ENCODE measurements at places on chromosomes 5 and 9. TPM values are rescaled to one million over a fixed set of nuclear protein-coding genes. Genes with fewer than 3 reads are reported as not detected.

The ATOSB gene
- total RNA-seq: 13.3 TPM

DNA sequence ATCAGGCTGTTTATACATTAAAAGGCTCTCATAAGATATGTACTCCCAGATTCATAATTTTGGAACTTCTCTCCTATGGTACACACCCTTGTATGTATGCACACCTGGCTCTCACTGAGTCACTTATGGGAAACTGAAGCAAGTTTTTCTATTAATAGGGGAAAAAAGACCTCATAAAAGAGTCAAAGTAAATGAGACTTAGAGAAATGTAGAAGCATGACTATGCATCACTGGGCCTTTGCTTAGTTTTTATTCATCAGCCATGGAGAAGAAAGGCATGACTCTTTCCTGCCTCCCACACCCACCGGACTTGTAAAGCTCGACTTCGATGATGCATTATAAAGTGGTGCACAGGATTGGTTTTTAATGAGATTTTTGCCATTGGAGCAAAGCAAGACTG lies 28.2 kb downstream of the MTAP start:
- peaks cover 23% of the 10 kb centered on the region for H3K36me3 ChIP-seq
- no peaks in the 10 kb centered on the region for H3K27me3 ChIP-seq
- no peak overlapping the region for H3K4me3 ChIP-seq
- no peak overlapping the region for H3K27ac ChIP-seq
- DNase-seq: peak; percentile 44

GRCh38 chr9:71895117-71895516 lies 15.9 kb downstream of the ABHD17B start:
- DNase-seq: peak; percentile 50
- no peaks in the 10 kb centered on the region for H3K27me3 ChIP-seq
- H3K36me3 ChIP-seq: no peaks in the 10 kb centered on the region
- no peak overlapping the region for H3K4me3 ChIP-seq

The ZNF483 gene
- total RNA-seq: 1.4 TPM

GRCh38 chr5:44260793-44261192 lies 128.4 kb downstream of the FGF10 start:
- H3K36me3 ChIP-seq: no peaks in the 10 kb centered on the region
- no peaks in the 10 kb centered on the region for H3K4me1 ChIP-seq
- no peaks in the 10 kb centered on the region for H3K27me3 ChIP-seq
- no peak for DNase-seq

The GAPT gene
- not detected for total RNA-seq

The GRM6 gene
- total RNA-seq: not detected

The ZNF366 gene
- total RNA-seq: not detected

- H3K27me3 ChIP-seq: no peaks in the 10 kb centered on the region
- no peak for DNase-seq
- peaks cover 11% of the 10 kb centered on the region for H3K4me1 ChIP-seq
- H3K36me3 ChIP-seq: peaks cover 25% of the 10 kb centered on the region
- no peak overlapping the region for H3K4me3 ChIP-seq
Observed at GRCh38 chr9:36156116-36156515, 13.1 kb upstream of the CCIN start.

The SPDL1 gene
- total RNA-seq: 48.6 TPM

GRCh38 chr9:80086822-80087345 lies 515.1 kb downstream of the TLE4 start:
- no peak overlapping the region for H3K27ac ChIP-seq
- no peak for DNase-seq
- no peak overlapping the region for H3K4me3 ChIP-seq

The CCL27 gene
- 0.18 TPM for total RNA-seq

DNA sequence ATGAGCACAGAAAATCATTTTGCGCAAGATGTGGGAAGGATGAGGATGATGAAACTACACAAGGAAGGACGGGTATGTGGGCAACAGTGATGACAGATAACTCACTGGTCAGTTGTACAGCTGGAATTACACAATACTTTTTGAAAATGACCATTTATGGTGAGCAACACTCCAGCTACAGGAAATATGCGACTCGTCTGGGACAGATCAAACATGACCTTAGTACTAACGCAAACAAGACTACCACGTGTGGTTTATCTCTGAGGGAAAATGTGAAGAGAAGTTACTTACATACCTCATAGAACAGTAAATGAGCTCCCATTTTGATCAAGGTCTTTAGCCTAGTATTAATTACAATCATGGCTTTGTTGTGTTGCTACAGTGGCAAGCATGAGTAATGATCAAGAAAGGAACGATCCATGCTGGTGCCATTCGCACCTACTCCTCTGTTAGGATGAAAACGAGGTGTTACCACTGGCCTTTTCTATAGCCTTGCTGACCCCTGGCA lies 456.9 kb downstream of the BNC2 start:
- no peaks in the 10 kb centered on the region for H3K36me3 ChIP-seq
- H3K27ac ChIP-seq: peak overlapping the region; percentile 91
- H3K4me1 ChIP-seq: peaks cover 16% of the 10 kb centered on the region
- no peak overlapping the region for H3K4me3 ChIP-seq
- peak; percentile 98 for DNase-seq

The NEUROG1 gene
- not detected for total RNA-seq

GRCh38 chr9:100473276-100474081 lies 530 bp downstream of the TMEFF1 start:
- H3K36me3 ChIP-seq: no peaks in the 10 kb centered on the region
- peak; percentile 29 for DNase-seq
- peak overlapping the region; percentile 11 for H3K27ac ChIP-seq
- no peaks in the 10 kb centered on the region for H3K4me1 ChIP-seq

DNA sequence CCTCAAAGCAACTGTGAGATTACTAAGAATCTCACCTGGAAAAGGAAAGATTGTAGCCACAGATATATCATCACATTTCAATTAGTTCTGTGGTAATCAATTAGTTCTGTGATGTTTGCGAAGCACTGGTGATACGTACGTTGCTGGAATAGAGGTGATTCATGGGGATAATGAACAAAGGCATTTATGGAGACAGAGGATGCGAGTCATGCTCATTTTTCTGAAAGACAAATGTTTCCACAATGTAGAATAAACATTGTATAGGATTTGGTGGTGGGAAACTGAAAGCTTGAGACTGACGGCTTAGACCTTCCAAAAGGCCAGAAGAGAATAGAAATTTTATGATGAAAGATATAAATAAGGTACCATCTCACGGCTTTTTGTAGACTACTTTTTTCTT lies 507.3 kb upstream of the TYRP1 start:
- no peak overlapping the region for H3K4me3 ChIP-seq
- H3K27ac ChIP-seq: no peak overlapping the region
- no peaks in the 10 kb centered on the region for H3K4me1 ChIP-seq

The FAXDC2 gene
- 4.2 TPM for total RNA-seq

The SAXO1 gene
- under 0.01 TPM for total RNA-seq

The UNC13B gene
- total RNA-seq: 14.3 TPM

DNA sequence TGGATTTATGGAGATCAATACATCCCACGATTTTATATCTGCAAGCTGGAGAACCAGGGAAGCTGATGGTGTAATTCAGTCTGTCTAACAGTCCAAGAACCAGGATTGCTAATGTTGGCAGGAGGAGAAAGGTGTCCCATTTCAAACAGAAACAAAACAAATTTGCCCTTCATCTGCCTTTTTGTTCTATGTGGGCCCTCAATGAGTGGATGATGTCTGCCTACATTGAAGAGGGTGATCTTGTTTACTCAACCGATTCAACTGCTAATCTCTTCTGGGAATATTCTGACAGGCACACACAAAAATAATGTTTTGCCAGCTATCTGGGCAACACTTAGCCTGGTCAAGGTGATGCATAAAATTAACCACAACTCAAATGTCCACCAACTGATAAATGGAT lies 65.1 kb upstream of the IL33 start:
- no peaks in the 10 kb centered on the region for H3K36me3 ChIP-seq
- H3K4me3 ChIP-seq: no peak overlapping the region
- no peaks in the 10 kb centered on the region for H3K4me1 ChIP-seq
- H3K27me3 ChIP-seq: no peaks in the 10 kb centered on the region

GRCh38 chr9:125476645-125477044 lies 215.0 kb downstream of the GAPVD1 start:
- H3K27ac ChIP-seq: no peak overlapping the region
- no peaks in the 10 kb centered on the region for H3K27me3 ChIP-seq
- peaks cover 17% of the 10 kb centered on the region for H3K4me1 ChIP-seq
- no peak for DNase-seq

DNA sequence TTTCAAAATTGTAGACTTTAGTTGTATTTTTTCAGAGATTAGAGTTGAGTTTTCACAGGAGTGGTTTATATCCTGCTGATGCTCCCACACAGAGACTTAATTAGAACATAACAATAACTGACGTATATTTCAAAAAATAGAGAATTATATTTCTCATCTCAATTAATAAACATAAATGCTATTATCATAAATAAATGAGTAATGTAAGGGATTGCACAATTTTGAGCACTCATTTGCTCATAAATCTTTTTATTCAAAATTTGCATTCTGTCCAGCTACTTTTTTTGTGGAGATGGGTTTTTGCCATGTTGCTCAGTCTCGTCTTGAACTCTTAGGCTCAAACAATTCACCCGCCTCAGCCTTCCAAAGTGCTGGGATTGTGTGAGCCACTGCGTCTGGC lies 515.7 kb upstream of the RORB start:
- DNase-seq: no peak
- H3K4me1 ChIP-seq: no peaks in the 10 kb centered on the region
- H3K4me3 ChIP-seq: no peak overlapping the region
- no peaks in the 10 kb centered on the region for H3K27me3 ChIP-seq

The DMRT2 gene
- not detected for total RNA-seq

DNA sequence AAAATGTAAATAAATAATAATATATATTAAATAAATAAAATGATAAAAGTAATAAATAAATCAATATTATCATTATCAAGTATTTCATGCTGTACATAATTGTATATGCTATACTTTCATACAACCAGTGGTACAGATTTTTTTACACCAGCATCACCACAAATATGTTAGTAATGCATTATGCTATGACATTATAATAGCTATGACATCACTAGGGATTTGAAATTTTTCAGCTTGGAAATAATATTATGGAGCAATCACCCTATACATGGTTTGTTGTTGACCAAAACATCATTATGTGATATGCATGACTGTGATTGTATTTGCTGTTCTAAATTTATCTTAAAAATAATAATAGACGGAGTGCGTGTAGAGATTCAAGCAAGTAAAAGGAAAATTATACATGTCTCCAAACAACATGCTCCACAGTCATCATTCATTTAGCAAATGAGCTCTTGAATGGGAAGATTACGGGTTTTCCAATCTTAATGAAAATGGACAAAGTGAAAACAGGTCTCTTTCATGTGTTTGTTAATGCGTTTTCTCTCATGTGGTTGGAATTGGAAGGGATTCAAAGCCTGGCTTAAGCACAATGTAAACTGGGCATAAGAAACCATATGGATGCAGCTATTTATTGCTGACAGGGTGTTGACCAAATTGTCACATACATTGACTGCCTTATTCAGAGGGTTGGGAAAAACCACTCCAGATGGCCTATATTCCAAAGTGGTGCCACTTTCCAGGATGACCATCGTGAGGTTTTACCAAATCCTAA lies 643.0 kb upstream of the RGMB start:
- no peak overlapping the region for H3K27ac ChIP-seq
- H3K4me3 ChIP-seq: no peak overlapping the region
- no peaks in the 10 kb centered on the region for H3K36me3 ChIP-seq
- DNase-seq: peak; percentile 30
- H3K27me3 ChIP-seq: no peaks in the 10 kb centered on the region
- no peaks in the 10 kb centered on the region for H3K4me1 ChIP-seq

The SHC3 gene
- 13.9 TPM for total RNA-seq

GRCh38 chr5:67409126-67409777 lies 212.7 kb upstream of the CD180 start:
- H3K4me3 ChIP-seq: no peak overlapping the region
- H3K27me3 ChIP-seq: no peaks in the 10 kb centered on the region
- no peaks in the 10 kb centered on the region for H3K36me3 ChIP-seq
- no peak overlapping the region for H3K27ac ChIP-seq
- H3K4me1 ChIP-seq: no peaks in the 10 kb centered on the region
- DNase-seq: no peak

DNA sequence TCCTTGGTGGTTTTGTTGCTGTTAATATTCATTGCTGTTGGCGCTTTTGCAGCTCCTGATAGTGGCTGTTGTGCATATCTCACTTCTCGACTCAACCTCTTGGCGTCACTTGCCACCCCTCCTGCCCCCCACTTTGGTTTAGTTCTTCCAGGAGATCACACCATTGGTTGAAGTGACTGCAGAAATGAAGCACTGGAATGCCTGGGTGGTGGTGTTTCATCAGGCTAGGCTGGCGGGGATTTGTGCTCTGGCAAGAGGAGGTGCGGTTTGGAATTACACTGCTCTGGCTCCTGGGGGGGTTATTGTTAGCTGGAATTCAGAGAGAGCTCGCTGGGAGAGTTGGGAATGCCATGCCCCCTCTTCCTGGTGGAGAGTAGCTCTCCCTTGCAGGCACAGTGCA lies 11.5 kb downstream of the PRRC2B start:
- H3K36me3 ChIP-seq: no peaks in the 10 kb centered on the region
- no peak overlapping the region for H3K27ac ChIP-seq
- H3K4me1 ChIP-seq: peaks cover 48% of the 10 kb centered on the region
- no peak overlapping the region for H3K4me3 ChIP-seq
- peak; percentile 75 for DNase-seq
- H3K27me3 ChIP-seq: no peaks in the 10 kb centered on the region

DNA sequence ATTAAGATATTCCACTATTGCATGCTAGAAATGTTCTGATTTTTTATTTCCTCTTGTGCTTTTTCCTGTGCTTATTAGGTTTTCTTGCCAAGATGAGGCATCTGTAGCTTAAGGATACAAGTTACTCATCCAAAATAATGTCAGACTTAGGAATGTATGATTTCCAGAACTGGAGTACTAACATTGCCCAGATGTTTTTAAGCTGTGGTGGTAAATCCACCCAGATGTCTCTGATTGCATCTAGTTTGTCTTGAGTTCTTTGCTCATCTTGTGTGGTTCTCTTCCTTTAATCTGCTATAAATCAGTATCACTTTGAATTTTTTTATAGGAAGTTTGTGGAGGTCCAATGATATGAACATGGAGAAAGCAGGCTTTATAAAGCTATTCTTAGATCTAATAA lies 337.5 kb upstream of the ZNF608 start:
- peaks cover 2% of the 10 kb centered on the region for H3K4me1 ChIP-seq
- no peaks in the 10 kb centered on the region for H3K27me3 ChIP-seq
- no peak overlapping the region for H3K27ac ChIP-seq
- DNase-seq: peak; percentile 93

DNA sequence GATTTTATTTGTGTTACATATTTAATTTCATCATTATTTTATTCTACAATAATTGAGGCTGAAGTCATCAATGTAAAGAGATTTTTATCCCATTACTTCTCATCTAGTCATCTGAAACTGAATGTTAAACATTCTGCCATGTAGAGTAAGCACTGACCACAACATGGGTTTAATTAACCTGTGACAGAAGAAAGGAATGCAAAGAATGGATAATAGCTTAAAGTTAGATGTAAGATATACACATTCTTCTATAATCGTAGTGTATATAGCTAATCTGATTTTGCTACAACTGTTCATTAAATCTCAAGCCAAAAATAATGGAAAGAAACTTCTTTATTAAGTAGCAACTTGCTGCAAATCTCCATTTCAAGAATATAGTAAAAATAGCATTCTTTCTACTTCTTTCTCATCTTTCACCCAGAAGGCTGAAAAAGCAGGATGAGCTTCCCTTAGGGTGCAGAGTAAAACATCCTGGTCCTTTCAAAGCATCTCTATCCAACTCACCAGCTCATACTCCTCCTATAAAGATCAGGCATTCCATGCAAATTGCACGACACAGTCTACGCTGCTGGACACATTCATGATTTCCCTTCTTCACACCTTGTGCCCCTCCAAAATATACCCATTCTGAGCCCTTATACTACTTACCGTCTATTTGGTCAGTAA lies 115.2 kb downstream of the EFNA5 start:
- peak; percentile 69 for DNase-seq
- no peaks in the 10 kb centered on the region for H3K36me3 ChIP-seq
- no peak overlapping the region for H3K4me3 ChIP-seq
- peaks cover 10% of the 10 kb centered on the region for H3K4me1 ChIP-seq

The INSL4 gene
- not detected for total RNA-seq
